ENCODE measurements at places on chromosomes 5 and 9. TPM values are rescaled to one million over a fixed set of nuclear protein-coding genes. Genes with fewer than 3 reads are reported as not detected.

- no peak overlapping the region for H3K4me3 ChIP-seq
- H3K4me1 ChIP-seq = no peaks in the 10 kb centered on the region
- H3K27me3 ChIP-seq = no peaks in the 10 kb centered on the region
- H3K36me3 ChIP-seq = no peaks in the 10 kb centered on the region
- DNase-seq = no peak
Observed at GRCh38 chr5:131993676-131994075, 17.8 kb downstream of the ACSL6 start.

GRCh38 chr9:134487066-134487710, 154.4 kb upstream of the COL5A1 start:
- H3K4me3 ChIP-seq = no peak overlapping the region
- peak; percentile 8 for DNase-seq
- no peaks in the 10 kb centered on the region for H3K36me3 ChIP-seq
- H3K27me3 ChIP-seq = no peaks in the 10 kb centered on the region
- H3K27ac ChIP-seq = no peak overlapping the region

The OMD gene
- total RNA-seq = 20.3 TPM

The FGF1 gene
- total RNA-seq = 0.94 TPM

GRCh38 chr5:124584991-124585715, 161.3 kb downstream of the ZNF608 start:
- no peak overlapping the region for H3K27ac ChIP-seq
- H3K4me3 ChIP-seq = no peak overlapping the region
- no peak for DNase-seq
- no peaks in the 10 kb centered on the region for H3K4me1 ChIP-seq
- no peaks in the 10 kb centered on the region for H3K36me3 ChIP-seq

DNA sequence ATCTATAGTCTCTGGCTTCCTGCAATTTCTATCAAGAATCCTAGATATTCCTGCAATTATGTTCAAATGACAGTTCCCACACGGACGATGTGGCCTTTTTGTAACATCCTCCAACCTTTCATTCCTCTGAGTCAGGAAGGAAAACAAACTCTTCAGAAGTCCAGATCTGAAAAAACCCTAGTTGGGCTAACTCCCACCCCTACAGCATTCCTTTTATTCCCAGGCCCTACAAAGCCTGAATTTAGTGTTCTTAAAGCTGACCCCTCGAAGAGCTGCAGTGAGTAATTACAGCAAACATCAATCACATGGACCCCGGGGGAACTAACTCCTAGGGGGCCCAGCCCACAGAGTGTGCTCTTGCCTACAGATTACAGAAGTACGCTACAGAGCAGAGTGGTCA, 99.7 kb downstream of the SERINC5 start:
- no peak overlapping the region for H3K4me3 ChIP-seq
- no peaks in the 10 kb centered on the region for H3K36me3 ChIP-seq
- H3K4me1 ChIP-seq = no peaks in the 10 kb centered on the region
- H3K27me3 ChIP-seq = no peaks in the 10 kb centered on the region
- no peak for DNase-seq
- no peak overlapping the region for H3K27ac ChIP-seq

GRCh38 chr5:153571162-153571561, 80.7 kb downstream of the GRIA1 start:
- no peak for DNase-seq
- no peak overlapping the region for H3K27ac ChIP-seq
- no peaks in the 10 kb centered on the region for H3K4me1 ChIP-seq
- no peaks in the 10 kb centered on the region for H3K36me3 ChIP-seq

Data from ovary (tissue), 10 donors.